ENCODE measurements at places on chromosomes 5 and 9.

GRCh38 chr5:126119887-126120442 is 303.2 kb upstream of the GRAMD2B start:
- DNase-seq, result no peak

DNA sequence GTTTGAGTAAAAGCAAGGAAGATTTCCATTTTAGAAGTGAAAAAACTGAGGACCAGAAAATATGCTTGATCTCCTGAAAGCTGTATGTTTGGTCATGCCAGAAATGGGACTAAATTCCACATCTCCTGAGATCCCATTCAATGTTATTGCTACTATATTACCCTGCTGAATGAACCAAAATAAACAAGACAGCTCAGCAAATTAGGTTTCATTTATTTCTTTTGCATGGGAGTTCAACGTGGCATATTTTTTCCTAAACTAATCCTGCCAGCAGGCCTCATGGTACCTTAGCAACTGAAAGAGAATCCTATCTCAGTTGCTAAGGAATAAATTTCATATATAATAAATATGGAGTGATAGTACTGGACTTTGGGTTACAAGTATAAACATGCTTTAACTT is 101.7 kb downstream of the ADAMTSL1 start:
- no peak for DNase-seq

- no peak for DNase-seq
Observed at GRCh38 chr9:84829997-84830696, 160.6 kb downstream of the NTRK2 start.

DNA sequence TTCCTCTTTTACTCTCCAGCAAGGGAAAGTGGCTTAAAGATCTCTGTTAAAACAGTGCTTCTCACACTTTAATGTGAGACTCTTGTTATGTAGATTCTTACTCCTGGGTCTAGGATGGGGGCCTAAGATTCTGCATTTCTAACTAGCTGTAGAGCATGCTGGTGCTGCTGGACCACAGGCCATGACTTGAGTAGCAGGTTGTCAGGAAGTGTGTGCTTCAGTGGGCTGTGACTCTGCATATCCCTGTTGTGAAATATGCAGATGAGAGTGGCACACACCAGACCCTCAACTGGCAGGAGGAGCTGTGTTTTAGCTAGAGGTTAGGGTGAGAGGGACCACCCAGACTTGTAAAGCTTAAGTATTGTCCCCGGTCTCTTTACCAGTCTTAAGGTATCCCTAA is 191.1 kb upstream of the DMRT1 start:
- peak; percentile 10 for DNase-seq

DNA sequence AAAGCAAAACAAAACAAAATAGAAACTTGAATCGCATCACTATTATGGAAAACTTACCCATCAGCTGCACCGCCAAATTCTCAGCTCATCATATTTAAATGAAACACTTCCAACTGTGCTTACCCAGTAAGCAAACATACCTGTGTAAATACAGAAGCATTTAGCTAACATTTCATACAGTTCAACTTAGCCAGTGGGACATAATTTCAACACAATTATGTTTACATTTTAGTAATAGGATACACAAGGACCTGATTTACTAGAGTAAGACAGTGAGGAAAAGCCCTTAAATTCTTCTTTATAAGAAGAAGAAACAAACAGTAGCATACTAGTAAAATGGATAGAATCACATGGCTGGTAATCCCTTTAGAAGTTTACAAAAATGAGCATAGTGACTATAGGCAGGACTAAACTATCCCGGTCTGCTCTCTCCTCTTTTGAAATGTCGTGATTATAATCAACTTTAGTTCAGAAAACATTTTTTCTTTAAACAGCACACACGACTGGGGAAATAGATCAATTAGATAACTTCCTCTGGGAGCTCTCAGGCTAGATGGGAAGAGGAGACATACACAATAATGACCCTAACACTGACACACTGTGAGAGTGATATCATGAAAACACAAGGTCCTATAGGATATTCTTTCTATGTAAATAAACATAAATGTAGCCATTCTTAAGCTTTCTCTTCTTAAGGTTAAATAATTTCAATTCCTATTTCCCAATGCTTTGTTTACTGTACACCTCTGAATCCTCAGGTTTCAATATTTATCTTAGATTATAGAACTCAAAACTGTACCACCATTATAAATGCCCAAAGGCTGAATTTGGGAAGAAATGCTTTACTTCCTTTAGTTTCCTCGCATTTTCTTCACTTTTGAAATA is 15.9 kb upstream of the CDC20B start:
- DNase-seq, result no peak

DNA sequence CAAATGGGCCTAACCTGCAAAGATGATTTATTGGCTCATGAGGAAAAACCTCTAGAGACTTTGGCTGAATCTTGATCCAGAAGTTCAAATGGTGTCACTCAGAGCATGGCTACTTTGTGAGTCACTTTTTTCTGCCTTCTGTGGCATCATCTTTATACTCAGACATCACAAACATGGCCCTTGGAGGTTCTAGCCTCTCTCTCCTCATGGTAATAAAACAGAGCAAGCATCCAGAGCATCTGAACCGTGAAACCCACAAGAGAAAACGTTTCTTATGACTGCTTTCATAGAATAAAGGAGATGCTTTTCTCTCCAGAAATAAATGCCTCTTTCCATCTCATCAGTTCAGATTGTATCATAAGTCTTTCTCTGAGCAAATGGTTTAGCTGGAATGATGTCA is 780.3 kb downstream of the KCTD16 start:
- DNase-seq, result no peak

DNA sequence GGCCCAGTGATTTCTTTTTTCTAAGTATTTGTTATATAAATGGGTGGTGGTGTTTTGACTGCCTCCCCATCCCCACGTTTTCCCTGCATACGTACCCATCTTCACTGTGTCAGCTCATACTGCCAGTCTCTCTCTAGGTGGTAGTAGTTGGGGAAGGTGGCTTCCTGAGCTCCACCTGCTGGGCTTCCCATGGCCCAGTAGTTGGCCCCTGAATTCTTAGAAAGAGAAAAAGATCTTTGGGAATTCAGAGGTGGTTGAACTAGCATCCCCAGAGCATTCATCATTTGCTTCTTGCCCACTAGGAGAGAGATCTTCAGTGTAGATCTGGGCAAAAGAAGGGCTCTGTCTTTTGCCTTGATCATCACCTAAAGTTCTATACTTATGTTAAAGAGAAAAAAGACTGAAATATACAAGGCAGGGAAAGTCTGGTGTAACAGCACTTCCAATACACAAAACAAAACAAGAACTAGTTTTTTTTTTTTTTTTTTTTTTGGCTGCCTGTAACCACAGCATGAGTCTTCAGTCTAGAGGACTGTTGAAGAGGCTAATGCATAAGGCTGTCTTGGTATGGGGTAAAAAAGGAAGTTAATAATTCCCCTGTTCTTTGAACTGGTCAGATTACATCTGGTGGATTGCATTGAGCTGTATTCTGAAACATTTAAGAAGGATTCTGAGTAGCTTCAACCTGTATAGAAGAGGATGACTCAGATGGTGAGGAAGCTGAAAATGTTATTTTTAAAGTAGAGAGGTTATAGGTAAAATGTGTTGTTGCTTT is 128.7 kb downstream of the ATG10 start:
- no peak for DNase-seq

DNA sequence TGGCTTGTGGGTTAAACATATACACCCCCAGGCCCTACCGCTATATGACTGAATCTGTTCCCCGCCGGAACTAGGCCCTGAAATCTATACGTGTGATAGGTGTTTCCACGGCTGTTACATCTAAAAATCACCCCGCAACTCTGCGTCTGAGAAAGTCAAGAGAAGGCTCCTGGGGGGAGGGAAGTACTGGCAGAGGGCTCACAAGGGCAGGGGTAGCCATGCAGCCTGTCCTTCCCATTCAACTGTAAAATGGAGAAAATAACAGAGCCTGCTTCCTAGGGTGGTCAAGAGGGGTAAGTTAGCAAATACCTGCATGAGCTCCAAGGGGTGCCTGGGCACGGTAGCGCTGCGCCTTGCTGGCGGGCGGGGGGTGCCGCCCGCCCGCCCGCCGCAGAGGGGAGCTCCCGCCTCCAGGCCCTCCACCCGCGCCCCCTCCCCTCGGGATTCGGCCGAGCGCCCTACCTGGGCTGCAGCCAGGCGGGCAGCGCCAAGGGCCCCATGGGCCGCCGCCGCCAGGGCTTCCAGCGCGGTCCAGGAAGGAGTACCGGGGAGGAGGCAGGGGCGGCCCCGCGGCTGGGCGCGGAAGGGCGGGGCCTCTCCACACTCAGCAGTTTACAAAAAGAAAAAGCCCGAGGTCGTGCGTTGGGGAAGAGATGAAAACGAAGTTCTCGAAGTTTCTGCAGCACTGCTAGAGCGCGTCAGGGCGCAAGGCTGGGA is at the start of gene HACD4:
Gene HACD4 (minus strand): TSS at position 550 of the 717 bp plus-strand sequence. CDS start 50 bp downstream, at position 500.
- no peak for DNase-seq

DNA sequence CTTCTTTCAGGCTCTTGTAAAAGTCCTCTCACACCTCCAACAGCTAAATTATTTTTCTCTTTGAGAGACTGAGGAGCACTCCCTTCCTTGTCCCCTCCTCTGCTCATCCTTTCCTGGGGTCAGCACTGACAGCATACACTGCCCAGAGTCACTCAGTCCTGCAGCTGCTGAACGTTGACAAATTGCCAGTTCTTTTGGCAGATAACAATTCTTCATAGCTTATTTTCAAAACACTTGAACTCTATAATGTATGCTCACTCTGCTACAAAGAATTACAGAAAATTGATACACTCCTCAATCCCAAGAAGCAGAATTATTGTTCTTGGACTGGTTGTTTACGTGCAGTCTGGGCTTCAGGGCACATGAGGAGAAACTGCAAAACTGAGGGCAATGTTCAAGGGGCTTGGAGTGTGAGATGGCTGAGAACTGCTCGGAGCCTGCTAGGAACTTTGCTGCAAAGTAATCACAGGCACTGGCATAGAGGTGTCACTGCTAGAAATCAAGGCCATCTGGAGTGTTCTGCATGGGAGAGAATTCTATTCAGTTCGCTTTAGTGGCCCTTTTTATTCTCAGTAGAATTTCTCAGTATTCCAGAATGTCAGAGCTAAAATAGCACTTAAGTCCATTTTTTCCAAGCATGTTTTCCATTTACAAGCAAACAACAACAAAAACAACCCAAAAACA is 96.4 kb upstream of the SPOCK1 start:
- no peak for DNase-seq

- peak; percentile 4 for DNase-seq
Observed at GRCh38 chr9:92728831-92729734, 35.5 kb downstream of the BICD2 start.

DNA sequence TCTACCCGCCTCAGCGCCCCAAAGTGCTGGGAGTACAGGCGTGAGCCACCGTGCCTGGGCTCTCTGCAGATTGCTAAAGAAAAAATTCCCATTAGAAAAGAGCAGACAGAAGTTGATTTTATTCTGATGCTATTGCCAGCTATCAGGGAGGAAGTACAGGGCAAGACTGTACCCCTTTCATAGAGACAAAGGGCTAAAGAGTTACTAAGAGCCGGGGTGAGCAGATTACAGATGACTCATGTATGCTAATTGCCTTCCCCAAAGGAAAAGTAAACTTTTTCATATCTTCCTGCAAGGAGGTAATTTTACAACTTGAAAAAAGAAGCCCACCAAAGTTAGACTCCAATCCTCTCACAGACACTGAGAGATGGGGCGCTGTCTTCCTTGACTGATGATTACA is 42.3 kb upstream of the MCTP1 start:
- DNase-seq, result no peak

GRCh38 chr5:150401376-150402228 is 11.1 kb downstream of the CD74 start:
- no peak for DNase-seq

DNA sequence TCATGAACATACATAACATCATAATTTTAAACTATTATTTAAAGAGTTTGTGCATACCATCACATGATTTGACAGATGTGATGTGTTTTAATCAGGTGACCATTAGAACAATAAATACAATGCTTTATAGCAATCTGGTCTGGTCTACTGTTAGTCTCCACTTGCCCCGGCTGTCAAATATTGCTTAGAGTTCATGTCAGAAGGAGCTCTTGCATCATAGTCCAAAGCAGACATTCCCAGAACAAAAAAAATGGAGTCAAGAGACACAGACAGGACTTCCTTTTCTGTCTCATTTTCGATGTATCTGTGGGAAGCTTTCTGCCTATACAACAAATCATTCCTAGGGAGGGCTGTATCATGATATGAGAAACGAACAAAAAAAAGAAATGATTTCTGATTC is 979.2 kb upstream of the WWC1 start:
- DNase-seq, result no peak

GRCh38 chr5:172816925-172817562 is 17.0 kb upstream of the ERGIC1 start:
- no peak for DNase-seq

DNA sequence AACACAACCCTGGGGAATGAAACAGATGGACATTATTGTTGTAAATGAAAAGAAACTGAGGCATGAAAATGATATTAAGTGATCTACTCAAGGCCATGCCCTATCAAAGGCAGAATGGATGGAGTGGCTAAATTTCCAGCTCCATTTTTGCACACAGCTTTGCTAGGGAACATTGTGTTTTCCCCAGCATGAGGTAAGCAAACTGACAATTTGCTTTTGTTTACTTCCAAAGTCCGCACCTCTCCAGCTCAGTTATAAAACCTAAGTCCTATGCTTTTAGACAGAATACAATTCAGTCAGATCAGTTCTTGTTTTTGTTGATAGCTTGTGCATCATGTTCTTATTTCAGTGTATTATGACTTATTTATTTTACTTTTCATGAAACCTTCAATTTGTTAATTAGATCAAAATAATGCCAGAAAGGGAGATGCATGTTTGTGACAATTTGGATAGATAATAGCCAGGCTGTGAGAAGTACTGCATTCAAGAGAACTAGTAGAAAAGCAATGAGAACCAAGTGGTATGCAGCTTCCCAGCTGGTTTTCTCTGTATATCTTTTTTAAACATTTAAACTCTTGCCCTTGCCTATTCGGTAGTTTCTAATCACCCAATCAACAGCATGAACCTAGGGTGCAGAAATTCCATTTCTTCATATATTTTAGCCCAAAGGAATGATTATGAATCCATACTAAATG is 380.8 kb downstream of the SPATA31D1 start:
- DNase-seq, result no peak

GRCh38 chr5:172493906-172494305 is 39.6 kb upstream of the SH3PXD2B start:
- no peak for DNase-seq

DNA sequence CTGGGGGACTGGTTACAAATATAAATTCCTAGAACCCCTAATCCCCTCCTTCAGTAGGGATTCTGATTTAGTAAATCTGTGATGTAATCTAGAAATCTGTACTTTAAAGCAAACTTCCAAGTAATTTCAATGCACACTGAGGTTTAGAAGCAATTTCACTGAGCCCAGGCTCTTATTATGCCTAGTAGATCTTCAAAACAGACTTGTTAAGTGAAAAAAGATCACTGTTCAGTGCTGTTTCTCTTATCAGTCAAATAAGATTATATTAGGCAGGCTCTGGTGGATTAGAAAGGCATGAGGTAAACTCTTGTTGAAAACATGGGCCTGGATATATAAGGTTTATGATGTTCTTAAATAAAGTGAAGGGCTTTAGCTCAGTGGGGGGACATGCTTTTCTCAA is 293.9 kb downstream of the ADGRV1 start:
- DNase-seq, result no peak

GRCh38 chr5:75192804-75193203 is 43.9 kb downstream of the ANKRD31 start:
- no peak for DNase-seq

- DNase-seq, result no peak
Observed at GRCh38 chr9:3823842-3824475, 298.2 kb upstream of the RFX3 start.
